ENCODE measurements at places on chromosomes 12 and 14.

DNA sequence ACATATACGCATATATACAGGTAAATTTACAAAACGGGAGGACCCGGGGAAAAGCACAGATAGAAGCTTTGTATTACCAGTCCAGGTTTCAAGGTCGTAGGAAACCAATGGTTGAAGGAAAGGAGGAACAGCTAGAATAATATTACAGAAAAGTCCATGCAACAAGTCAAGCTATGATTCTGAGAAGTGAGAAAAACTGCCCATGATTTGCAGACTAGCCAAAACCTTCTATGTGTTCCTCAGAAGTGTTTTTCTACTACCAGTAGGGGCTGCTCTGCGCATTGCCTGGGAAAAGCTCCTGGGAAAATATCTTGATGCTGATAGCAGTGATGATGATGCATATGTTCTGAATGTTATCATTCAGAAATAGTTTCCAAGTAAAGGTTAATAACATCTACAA lies 2.2 kb downstream of the PDZRN4 start:
- DNase-seq = no peak

DNA sequence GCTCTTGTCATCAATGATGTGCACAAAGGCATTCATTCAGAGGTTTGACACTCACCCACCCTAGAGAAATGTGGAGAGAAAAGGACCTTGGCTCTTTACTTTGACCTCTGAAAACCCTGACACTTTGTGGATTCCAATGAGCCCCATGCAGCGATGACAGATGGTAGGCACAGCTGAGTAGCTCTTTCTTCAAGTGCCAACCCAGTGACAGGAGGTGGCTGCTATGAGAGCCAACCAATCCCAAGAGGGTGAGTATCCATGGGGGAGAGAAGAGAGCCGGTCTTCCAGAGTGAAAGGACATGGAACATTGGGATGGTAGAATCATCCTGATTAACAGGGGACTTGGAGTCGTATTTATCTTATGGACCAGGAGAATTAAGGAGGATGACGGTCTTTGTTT lies 17.8 kb downstream of the SLC8A3 start:
- DNase-seq = no peak

- no peak for DNase-seq
Observed at GRCh38 chr12:108907839-108908351, 28.0 kb downstream of the DAO start.

DNA sequence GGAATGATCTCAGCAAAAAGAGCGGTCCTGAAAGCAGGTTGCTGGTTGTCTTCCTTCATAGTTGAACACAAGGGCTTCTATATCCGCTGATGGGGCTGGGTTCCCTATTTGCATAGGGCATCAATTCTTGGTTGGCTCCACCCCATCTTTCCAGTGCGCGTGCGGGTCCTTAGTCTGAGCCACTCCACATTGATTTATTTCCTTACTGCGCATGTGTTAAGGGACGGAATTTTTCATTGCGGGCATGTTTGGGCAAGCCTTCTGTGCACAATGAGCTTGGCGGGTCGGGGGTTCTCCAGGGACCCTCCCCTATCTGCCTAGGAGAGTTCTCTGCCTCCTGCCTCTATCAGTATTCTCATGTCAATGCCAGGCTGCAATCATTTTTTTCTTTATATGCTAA lies 21.2 kb upstream of the DLGAP5 start:
- no peak for DNase-seq

- DNase-seq = no peak
Observed at GRCh38 chr14:82394916-82395315, 861.3 kb upstream of the SEL1L start.

DNA sequence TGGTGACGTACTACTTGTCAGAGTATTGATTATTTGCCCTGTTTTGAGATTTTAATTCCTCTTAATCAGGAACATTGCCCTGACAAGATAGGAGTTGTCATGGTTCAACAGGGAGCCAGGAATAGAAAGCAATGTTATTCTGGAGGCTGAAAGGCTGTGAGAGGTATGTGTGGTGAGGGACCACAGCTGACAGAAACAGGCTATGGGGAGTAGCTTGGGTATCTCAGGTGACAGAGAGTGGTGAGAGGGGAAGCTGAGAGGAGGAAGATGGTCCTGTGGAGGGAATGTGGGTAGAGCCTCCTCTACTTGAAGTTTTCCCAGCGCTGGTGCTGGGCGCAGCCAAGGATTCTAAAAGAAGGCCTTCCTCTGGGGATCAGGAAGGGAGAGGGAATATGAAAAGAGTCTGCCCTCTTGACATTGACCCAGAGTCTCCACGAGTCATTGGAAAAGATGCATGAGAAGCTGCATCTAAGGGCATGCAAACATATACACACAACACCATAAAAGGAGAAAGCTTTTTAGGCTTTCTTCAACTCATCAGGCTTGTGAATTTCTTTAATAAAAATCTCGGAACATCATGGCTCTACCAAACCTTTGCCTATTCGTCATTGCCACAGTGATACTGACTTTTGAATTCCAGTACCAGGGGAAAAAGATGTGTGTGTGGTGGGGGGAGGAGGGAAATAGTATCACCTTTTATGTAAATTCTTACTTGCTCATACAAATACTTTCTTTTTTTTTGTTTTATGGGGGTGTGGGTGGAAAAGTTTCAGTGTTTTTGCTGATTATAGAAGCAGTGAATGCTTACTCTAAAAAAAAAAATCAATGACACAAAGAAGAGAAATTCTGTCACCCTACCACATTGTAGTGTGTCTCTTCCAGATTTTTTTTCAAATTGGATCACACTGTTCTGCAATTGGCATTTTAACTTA lies 39.9 kb upstream of the DHRS7 start:
- no peak for DNase-seq

DNA sequence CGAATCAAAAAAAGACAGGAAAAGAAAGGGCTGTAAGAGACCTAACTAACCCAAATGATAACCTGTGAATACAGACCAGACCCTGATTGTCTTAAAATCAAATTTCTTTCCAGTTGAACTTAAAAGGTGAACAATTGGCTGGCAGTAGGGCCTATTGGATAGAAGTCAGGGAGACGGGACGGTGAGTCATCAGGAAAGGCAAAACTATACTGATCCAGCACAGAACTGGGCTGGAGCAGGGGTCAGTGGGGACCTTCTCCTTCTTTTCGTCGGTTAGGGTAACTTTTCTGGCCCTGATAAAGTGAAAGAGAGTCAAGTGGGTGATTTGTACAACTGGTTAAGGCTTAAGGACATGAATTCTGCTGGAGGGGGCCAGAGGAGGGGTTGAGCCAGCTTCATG lies 84.9 kb upstream of the OTX2 start:
- no peak for DNase-seq
